ENCODE measurements at places on chromosomes 3 and 15. TPM values are rescaled to one million over a fixed set of nuclear protein-coding genes. Genes with fewer than 3 reads are reported as not detected.

DNA sequence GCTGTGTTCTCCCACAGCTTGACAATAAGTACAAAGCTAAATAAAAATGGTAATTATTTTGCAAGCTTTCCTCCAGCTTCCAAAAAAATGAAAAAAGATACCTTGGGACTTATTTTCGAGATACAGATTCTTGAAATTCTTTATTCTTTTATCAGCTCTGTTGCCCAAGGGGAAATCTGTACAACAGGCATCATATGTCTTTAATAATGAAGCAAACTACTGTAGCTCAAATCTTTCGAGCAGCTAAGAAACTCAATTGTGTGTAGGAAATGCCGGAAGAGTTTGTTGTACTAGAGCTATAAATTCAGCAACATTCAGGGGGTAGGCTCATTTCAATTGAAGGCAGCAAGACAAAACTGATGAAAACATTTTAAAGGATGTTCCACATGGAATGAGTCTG lies 297.7 kb downstream of the GBE1 start:
- DNase-seq = no peak

DNA sequence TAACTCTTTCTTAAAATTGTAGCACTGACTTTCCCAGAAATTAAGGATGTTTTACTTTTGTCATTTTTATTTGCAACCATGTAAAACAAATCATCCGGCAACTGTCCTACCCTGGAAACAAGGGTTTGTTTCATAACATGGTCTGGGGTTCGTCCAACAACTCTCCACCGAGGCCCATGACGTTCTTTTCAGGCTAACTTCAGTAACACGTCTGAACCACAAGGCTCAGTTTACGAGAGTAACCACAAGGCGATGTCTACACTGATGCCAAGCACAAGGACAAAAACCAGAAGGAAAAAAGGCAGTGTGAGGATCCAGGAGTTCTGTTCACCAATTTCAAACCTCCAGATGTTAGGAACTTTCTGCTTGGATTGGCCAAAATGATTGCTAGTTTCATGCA lies 546.1 kb downstream of the NTRK3 start:
- peak; percentile 59 for DNase-seq

- no peak for DNase-seq
Measured at GRCh38 chr3:146464005-146464595, 5.3 kb downstream of the PLSCR2 start.

- DNase-seq = no peak
Measured at GRCh38 chr3:69674752-69675151, 64.5 kb upstream of the MITF start.

DNA sequence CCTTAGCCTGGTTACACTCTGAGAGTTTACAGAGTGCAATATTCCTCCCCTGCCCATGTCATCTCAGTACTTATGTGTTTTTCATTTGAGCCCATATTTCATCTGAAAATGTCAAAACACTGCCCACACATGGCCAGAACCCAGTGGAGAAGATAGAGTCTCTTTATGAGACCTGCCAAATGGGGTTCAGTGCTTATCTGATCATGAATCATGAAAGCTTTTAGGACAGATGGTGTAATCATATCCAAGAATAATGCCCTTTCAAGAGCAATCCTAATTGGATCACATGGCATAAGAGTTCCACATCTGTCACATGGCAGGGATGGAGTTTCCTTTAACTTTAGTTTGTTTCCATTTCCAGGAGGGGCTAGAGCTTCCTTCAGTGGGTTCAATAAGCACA lies 77.2 kb upstream of the AGBL1 start:
- no peak for DNase-seq

- no peak for DNase-seq
Measured at GRCh38 chr15:27770769-27771554, 328.2 kb downstream of the OCA2 start.

DNA sequence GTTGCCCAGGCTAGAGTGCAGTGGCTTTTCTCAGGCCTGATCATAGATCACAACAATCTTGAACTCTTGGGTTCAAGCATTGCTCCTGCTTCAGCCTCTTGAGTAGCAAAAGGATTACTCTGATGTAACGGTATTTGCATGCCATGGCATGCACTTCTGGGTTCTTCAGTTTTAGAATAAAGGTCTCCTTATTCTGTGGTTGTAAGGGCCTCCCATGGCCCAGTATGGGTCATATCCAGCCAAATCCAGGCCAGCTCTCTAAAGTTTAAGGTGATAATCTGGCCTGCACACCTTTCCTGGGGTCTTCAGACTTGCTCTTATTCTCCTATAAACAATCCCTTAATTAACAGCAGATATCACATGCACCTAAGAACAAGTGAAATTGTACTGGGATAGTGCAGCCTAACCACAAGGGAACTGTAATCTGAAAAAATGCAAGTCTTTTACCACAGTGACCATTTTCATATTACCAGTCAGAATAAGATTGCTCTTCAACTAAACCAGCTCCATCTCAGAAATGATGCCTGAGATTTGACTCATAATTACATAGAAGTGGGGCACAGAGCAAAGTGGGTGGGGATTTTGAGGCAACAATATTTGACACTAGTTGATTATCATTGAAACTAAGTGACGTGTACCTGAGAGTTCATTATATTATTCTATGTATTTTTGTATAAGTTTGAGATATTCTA lies 25.4 kb downstream of the COMMD2 start:
- no peak for DNase-seq

GRCh38 chr15:91548549-91548948 lies 305.0 kb upstream of the SLCO3A1 start:
- DNase-seq = no peak

GRCh38 chr3:184827572-184827971 lies 15.6 kb downstream of the VPS8 start:
- no peak for DNase-seq

GRCh38 chr15:85407421-85408269 lies 27.2 kb downstream of the AKAP13 start:
- DNase-seq = no peak

DNA sequence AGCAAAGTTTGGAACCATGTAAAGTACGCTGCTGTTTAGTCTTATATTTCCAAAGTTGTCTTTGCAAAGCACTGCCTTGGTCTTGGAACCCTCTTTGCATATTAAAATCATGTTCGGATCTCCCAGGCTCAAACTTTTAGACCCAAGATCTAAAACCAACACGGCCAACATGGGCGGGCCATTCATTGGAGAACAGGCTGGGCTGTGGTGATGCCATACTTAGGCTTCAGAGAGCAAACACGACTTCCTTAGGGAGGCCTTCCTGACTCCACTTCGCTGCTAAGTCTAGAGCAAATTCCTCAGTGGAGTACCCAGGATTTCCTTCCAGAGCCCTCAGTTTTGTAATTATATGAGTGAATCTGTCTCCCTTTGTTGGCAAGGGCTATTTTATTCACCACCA lies 3.5 kb downstream of the MAN2C1 start:
- no peak for DNase-seq

DNA sequence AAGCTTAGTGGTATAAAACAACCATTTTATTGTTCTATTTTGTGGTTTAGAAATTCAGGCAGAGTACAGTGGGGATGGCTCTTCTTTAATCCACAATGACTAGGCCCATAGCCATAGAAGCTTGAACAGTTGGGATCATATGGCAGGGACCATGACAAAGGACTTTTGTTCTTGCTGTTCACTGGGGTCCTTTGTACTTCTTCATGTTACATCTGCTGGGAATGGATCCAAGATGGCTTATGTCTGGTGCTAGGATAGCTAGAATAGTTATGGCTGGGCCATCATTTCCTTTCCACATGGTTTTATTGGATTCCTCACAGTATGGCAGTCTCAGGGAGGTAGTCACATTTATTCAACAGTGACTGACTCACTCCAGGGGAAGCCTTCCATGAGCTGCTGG lies 427.9 kb upstream of the AGTR1 start:
- DNase-seq = no peak

DNA sequence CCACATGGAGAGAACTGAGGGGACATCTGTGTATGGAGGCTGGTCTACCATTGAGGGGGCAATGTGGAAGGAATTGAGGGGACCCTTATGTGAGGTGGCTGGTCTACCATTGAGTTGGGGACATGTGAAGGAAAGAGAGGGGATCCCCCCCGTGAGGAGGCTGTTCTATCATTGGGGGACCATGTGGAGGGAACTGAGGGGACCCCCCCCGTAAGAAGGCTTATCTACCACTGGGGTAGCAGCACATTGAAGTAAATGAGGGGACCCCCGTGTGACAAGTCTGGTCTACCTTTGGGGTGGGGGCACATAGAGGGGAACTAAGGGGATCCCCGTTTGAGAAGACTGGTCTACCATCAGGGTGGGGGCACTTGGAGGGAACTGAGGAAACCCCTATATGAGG lies 158.0 kb downstream of the FBLN2 start:
- DNase-seq = peak; percentile 23

Gene CCK
- total RNA-seq = not detected

Gene CCDC13
- 1.2 TPM for total RNA-seq

Gene NEK10
- 9.4 TPM for total RNA-seq

Gene PRR20G
- total RNA-seq = not detected

Gene TNFAIP8L3
- total RNA-seq = 20.6 TPM

Gene FMN1
- total RNA-seq = 16.1 TPM

Gene CHDH
- total RNA-seq = 0.60 TPM

Gene KAT2B
- total RNA-seq = 40.2 TPM
